Stimulated activated CD8-positive, alpha-beta memory T cell treated with anti-CD3 and anti-CD28 coated beads, Interleukin-4, amount 100 ng/mL, for 1 hour (primary cell): ENCODE measurements at places on chromosomes 2 and 18.

GRCh38 chr2:196290569-196290968, 119.2 kb upstream of the STK17B start:
- DNase-seq = no peak

GRCh38 chr2:20583425-20583881, 67.4 kb downstream of the HS1BP3 start:
- no peak for DNase-seq

DNA sequence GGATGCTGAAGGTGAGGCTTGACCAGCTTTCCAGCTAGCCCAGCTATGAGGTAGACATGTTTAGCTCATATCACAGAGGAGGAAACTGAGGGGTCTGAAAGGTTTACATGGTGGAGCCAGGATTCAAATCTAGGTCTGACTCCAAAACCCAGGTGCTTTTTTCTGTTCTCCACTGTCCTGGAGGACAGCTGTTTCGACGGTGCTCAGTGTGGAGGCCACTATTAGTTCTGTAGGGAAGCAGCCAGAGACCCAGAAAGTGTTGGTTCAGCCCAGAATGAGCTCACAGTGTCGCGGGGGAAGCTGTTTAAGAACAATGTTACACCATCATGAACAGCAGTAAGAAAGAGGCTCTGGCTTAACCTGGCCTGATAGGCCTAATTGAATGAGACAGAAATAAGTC, 11.1 kb downstream of the PROC start:
- DNase-seq = no peak

DNA sequence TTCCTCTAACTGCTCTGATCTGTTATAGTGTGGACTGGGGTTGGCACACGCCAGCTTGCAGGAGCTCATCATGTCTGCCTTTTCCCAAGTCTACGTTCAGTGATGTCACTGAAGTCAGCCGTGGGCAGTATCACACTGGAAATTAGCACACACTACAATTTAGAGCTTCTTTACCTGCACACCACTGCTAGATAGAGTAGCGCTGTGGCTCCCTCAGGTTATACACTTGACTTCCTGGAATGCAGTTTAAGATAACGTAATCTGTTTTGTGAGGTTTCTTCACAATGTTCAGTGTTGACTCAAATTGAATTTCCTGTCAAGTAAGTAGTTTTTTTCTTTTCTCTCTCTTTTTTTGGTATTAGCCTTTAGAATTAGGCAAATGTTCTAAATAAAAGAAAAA, 487.2 kb downstream of the DCDC2C start:
- no peak for DNase-seq
